Nasal cavity respiratory epithelium epithelial cell of viscerocranial mucosa (primary cell): ENCODE measurements at places on chromosomes 5 and 9. TPM values are rescaled to one million over a fixed set of nuclear protein-coding genes. Genes with fewer than 3 reads are reported as not detected.

Gene ZNF879
- total RNA-seq: 5.5 and 6.4 TPM in 2 replicates

Gene CTNND2
- not detected in 2 replicates for total RNA-seq

Gene GPX3
- 43.1 and 63.4 TPM in 2 replicates for total RNA-seq

Gene ISL1
- 1.6 and 3.8 TPM in 2 replicates for total RNA-seq

Gene MARCOL
- total RNA-seq: not detected in 2 replicates

Gene CCDC192
- not detected in 2 replicates for total RNA-seq

Gene FOXD4L5
- under 0.01 and 0.14 TPM in 2 replicates for total RNA-seq

Gene ACTBL2
- 0.50 TPM in 1 of 2 replicates, not detected in the other for total RNA-seq

Gene NDST1
- total RNA-seq: 19.5 and 94.6 TPM in 2 replicates

Gene INSL4
- not detected in 2 replicates for total RNA-seq

Gene GARIN3
- not detected in 2 replicates for total RNA-seq

Gene NSG2
- under 0.01 and 0.21 TPM in 2 replicates for total RNA-seq
